ENCODE measurements at places on chromosomes 3 and 15. TPM values are rescaled to one million over a fixed set of nuclear protein-coding genes. Genes with fewer than 3 reads are reported as not detected.

- H3K4me3 ChIP-seq, result no peak overlapping the region
- peaks cover 4% of the 10 kb centered on the region for H3K4me1 ChIP-seq
- no peak for DNase-seq
- no peaks in the 10 kb centered on the region for H3K36me3 ChIP-seq
- H3K27me3 ChIP-seq, result no peaks in the 10 kb centered on the region
These were observed 26.7 kb downstream of the EAF1 start for GRCh38 chr3:15453991-15454625.

- H3K4me3 ChIP-seq, result no peak overlapping the region
- no peaks in the 10 kb centered on the region for H3K27me3 ChIP-seq
- no peaks in the 10 kb centered on the region for H3K36me3 ChIP-seq
- H3K27ac ChIP-seq, result no peak overlapping the region
- H3K4me1 ChIP-seq, result no peaks in the 10 kb centered on the region
These were observed 4.5 kb downstream of the SERPINI2 start for GRCh38 chr3:167469381-167469780.

GRCh38 chr3:171831936-171832335 lies 11.2 kb upstream of the TMEM212 start:
- H3K27me3 ChIP-seq, result no peaks in the 10 kb centered on the region
- H3K36me3 ChIP-seq, result no peaks in the 10 kb centered on the region
- H3K27ac ChIP-seq, result peak overlapping the region; percentile 62
- no peak overlapping the region for H3K4me3 ChIP-seq
- no peak for DNase-seq
- peaks cover 13% of the 10 kb centered on the region for H3K4me1 ChIP-seq

DNA sequence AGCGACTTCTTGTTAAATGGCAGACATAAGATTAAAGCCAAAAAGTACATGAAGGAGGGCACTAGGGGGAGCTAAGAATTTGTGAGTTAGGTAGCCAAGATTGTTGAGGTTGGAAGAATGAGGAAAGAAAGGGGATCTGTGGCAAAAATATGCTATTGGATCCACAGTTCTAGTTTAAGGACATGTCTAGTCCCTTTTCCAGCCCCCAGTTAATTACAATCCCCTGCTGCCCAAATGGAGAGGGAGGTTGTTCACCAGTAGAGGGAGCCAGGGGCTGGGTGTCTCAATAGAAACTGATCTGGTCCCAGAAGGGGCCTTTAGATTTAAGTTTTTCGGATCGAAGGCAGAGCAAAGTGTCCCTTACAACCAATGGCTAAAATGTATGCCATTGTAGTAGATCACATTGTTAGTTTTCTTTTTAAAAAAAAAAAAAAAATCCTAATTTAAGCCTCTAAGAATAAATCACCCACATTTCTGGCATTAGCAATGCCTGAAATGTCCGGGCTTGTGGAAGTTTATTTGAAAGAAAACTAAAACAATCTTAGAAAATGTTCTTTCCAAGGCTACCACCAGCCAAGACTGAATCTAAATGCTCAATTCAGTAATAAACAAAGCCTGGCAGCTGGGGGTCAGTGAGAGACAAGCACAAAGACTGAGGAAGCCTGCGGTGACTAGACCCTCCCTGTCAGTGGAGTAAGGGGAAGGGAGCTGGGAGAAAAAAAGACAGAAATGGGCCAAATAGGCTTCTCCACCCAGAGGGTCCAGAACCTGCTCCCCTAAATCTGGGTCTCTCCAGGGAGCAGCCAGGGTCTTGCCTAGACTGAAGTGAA lies 7.1 kb downstream of the COL8A1 start:
- DNase-seq, result no peak
- H3K4me3 ChIP-seq, result no peak overlapping the region
- H3K4me1 ChIP-seq, result no peaks in the 10 kb centered on the region
- H3K36me3 ChIP-seq, result no peaks in the 10 kb centered on the region
- H3K27ac ChIP-seq, result peak overlapping the region; percentile 31
- H3K27me3 ChIP-seq, result no peaks in the 10 kb centered on the region

- no peak overlapping the region for H3K27ac ChIP-seq
- no peak for DNase-seq
- no peaks in the 10 kb centered on the region for H3K36me3 ChIP-seq
- H3K4me3 ChIP-seq, result no peak overlapping the region
These were observed 22.0 kb upstream of the ZCWPW2 start for GRCh38 chr3:28326458-28326926.

DNA sequence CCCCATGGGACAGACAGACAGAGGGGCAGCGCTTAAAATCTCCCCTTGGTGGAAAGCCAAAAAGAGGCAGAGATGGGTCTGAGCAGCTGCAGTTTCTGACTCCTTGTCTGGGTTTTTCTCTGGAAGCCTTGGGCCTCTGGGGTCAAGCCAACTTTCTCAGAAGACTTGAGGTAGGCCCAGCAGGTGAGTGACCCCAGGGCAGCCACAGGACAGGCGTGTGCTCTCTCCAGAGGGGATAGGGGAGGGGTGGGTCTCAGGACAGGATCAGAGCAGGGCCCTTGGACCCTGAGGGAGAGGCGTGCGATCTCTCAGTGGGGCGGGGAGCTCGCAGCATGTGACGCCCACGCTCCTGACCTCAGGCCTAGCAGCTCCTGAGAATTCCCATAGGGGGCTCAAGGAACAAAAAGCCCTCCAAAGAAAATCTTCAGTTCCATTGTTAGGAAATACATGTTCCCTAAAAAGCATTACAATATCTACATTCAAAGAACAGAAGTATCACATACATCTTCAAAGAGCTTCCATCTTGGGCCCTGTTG lies 34.6 kb upstream of the DUSP7 start:
- H3K4me1 ChIP-seq, result peaks cover 9% of the 10 kb centered on the region
- H3K27ac ChIP-seq, result peak overlapping the region; percentile 8
- H3K27me3 ChIP-seq, result no peaks in the 10 kb centered on the region
- H3K4me3 ChIP-seq, result no peak overlapping the region

DNA sequence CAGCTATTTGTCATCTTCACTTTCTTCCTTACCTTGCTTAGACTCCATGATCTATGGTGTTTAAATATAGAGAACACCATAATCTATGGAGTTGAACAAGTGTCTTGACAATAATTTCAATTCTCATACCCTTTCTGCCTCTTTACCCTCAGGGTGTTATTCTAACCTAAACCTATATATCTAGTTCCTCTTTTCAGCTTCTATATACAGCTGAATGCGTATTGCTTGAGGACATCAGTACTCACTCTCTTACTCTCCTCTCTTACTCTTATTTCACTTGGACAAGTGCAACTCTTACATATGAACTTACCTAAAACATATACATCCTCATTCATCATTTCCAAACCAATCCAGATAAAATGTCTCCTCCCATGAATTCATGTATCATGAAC lies 187.1 kb downstream of the RAP2B start:
- H3K27me3 ChIP-seq, result no peaks in the 10 kb centered on the region
- H3K27ac ChIP-seq, result no peak overlapping the region
- no peak for DNase-seq
- no peak overlapping the region for H3K4me3 ChIP-seq

The CILP gene
- total RNA-seq, result 39.6 TPM

The SLC25A38 gene
- total RNA-seq, result 43.8 TPM

The SLC24A5 gene
- total RNA-seq, result not detected

The DNASE1L3 gene
- total RNA-seq, result 0.29 TPM

The BUB1B gene
- total RNA-seq, result not detected

Data from gastrocnemius medialis (tissue), 4 donors.